H7 (cell line): ENCODE measurements at places on chromosomes 1 and 21.

- DNase-seq = no peak
Measured at GRCh38 chr1:209624558-209625549, 27.4 kb downstream of the LAMB3 start.

- DNase-seq = no peak
Measured at GRCh38 chr1:223330466-223330865, 33.5 kb downstream of the SUSD4 start.

GRCh38 chr1:43448955-43449707 lies 4.6 kb downstream of the HYI start:
- peak; percentile 5 for DNase-seq

- DNase-seq = no peak
Measured at GRCh38 chr1:244322791-244323521, 128.8 kb downstream of the ADSS2 start.

DNA sequence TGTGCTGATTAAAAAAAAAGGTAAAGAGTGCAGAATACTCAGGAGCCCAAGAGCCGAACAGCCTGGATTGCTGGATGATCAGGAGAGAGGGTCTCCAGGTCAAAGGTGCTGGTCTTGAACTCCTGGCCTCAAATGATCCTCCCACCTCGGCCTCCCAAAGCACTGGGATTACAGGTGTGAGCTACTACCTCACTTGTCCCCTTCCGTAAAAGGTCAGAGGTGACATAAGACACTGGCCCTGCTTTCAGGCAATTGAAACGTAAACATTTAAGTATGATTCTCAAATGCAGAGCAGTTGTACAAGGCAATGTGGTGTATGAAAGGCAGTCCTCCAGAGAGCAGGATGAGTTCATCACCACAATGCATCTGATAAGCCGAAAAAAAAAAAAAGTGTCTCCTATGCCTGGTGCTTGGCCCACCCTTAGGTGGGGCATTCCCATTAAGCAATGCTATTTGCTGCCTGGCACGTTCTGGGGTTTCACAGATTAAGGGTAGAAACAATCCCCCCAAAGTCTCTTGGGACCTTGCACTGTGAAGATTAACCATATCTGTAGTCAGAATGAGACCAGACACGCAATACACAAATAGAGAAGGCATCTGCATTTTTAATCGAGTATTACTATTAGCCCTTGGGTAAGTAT lies 47.7 kb downstream of the PARP1 start:
- DNase-seq = no peak

- no peak for DNase-seq
Measured at GRCh38 chr1:3638676-3639075, 11.2 kb downstream of the WRAP73 start.

DNA sequence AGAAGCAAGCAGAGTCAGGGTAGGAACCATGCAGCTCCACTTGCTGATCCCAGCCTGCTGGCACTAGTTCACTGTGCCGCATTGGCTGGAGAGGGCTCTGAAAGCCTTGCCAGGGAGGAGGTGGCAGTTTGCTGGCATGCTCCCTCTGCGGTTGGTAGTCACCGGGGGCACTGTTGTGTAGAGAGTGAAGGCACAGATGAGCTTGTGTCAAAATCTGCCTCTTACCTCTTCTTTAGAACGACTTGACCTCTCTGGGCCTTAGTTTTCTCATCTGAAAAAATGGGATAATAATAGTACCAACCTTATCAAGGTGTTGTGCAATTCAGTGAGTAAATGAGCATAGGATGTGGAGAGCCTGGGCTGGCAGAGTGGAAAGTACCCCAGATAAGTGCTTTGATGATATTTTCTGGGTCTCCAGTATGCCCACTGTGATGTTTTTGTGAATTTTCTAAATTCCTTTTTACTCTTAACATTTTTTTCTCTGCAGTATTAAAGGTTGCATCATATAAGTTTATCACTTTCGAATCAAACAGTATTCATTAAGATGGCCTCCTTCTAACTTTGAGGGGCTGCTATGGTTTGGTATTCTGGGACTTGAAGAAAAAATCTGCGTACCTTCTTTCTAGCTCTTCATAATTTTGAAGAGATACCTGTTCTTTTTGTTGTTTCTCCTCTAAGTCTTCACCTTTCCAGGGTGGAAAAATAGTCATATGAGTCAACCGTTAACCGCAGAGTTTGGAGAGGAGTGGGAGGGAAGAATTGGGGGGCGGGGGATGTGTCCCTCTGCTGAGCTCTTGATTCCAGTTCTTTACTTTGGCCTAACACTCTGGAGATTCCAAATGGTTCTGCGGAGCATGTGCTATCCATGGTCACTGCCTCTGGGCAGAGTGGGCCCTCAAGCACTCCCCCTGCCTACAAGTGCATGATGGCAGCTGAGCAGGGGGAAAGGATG lies 26.8 kb downstream of the SZRD1 start:
- DNase-seq = peak; percentile 66

GRCh38 chr1:119573886-119574285 lies 66.9 kb downstream of the HSD3B1 start:
- DNase-seq = no peak

DNA sequence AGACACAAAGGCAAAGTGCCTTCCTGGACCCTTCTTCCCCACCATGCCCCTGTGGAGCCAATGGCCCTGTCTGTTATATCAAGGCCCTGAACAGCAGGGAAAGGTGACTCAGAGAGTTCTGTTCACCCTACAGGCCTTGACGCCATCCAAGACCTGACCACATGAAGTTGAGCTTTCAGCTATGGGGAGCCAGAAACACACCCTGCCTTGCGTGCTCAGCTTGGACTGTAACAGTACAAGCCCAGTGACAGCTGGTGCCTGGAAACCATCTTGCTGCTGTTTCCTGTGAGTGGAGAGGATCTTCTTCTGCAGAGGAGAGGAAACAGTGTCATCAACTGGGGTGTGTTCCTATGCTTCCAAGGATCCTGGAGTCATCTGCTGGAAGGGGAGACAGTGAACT lies 165.0 kb upstream of the IRF2BP2 start:
- DNase-seq = no peak

- no peak for DNase-seq
Measured at GRCh38 chr1:118985640-118986554, 2.2 kb downstream of the TBX15 start.

- DNase-seq = no peak
Measured at GRCh38 chr1:119373465-119373864, 4.9 kb downstream of the HAO2 start.

- DNase-seq = no peak
Measured at GRCh38 chr21:31449921-31450535, 106.0 kb upstream of the TIAM1 start.

DNA sequence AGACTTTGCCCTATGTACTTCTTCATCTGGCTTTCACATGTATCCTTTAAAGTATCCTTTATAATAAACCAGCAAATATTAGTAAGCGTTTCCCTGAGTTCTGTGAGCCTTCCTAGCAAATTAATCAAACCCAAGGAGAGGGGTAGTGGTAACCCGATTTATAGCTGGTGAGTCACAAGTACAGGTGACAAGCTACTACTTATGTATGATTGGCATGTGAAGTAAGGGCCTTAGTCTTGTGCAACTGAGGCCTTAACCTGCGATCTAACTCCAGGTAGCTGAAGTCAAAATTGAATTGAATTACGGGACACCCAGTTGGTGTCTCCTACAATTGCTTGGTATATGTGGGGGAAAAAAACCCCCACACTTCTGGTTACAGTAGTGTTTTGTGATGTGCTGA lies 26.0 kb downstream of the SLC16A1 start:
- DNase-seq = no peak

DNA sequence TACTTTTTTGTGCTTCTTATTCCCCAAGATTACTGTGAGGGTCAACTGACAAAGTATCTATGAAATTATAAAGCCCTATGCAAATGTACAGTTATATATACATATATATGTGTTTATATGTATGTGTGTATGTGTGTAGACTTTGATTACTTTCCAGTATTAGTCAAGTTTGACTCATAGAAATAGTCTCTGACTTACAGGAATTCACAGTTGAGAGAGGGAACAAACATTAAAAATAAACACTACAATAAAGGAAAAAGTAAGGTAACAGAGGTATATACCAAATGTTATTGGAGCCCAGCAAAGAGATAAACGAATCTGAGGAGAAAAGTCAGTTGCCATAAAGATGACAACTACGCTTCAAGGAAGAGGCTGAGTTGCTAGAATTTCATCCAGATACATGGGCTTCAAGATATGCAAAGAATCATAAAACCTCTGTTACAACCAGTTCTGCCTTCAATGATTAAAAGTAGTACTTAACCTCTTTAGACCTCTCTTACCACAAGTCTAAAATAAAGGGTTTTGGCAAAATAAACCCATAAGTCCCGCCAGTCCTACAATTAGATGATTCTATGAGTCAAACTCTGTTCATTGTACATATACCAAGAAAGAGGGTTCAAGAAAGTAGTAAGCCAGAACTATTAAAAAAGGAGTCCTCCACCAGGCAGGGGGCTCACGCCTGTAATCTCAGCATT lies 7.2 kb downstream of the IFT25 start:
- DNase-seq = no peak

DNA sequence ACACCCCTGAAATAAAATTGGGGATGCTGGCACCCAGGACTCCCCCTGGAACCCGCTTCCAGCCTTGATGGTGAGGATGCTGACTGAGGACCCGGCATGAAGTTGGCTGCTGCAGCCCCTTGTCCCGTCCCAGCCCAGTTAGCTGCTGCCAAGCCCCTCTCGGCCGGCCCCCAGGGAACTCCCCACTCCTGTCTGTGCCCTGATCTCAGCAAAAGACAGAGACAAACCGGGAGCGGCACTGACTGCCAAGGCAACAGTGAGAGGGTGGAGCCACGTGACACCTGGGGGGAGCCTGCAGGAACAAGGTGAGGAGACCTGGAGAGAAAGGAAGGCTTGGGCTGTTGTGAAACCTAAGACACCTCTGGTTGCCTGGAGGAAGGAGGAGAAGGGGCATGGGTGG lies 24.7 kb downstream of the CASZ1 start:
- no peak for DNase-seq

GRCh38 chr1:84973498-84974334 lies 23.2 kb downstream of the MCOLN2 start:
- no peak for DNase-seq

DNA sequence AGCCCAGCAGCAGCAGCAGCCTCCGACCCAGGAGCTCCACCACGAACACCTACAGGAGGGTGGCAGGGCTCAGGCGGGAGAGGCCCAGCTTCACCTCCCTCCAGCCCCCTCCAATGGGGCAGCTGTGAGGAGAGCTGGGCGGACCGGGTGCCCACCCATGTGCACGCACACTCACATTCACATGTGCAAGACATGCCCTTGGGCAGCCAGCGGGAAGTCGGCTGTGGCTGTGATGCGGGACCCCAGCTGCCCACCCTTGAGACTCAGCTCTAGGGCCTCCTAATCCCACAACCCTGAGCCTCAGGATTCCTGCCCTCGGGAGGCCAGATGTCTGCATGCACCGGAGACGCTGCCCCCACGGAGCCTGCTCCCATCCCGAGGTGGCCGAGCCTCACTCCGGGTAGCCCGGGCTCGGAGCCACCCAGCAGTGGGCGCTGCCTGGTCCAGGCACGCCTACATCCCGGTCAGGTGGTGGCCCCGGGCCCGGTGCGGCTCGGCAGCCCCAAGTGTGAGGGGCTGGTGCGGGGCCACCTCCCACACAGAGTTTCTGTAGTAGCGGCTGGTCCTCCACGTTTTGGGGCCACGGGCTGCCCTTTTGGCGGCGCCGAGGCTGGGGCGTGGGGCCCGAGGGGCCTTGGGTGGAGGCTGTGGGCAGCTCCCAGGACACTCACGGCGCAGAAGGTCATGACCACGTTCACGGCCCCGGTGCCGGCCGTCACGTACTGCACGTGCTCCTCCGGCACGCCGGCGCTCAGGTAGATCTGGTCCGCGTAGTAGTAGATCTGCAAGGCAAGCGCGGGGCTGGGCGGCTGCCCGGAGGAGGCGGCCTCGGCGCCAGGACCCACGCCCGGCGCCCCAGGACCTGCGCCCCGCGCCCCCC lies 12.9 kb upstream of the SLC2A7 start:
- peak; percentile 66 for DNase-seq

DNA sequence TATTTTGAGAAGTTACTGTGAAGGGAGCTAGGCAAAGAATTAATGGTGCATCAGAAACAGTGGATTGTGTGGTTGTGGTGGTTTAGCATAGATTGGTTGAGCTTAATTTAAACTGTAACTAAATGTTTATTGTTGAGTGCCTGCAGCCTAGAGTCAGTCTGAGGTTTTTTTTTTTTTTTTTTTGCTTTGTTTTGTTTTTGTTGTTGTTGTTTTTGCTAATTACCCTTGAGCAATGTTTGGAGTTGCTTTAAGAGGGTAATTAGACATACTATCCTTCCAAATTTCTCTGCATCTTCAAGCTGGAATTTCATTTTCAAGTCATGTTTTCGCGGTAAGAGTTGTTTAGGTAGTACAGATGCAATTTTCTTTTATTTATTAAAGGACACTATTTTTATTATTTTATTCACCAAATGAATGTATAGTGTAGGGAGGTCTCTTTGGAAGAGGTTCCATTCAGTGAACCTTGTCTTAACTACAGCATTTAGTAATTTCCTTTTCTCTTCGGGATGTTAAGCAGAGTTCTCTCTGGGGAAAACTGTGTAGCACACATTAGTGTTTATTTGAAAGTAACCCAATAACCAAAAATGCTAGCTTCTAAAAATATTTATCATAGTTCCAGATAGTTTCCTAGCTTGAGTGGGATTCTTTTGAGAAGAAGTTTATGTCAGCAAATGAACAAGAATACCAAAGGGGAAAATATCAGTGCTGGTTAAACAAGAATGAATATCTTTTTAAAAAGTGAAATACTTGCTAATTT lies 82.3 kb downstream of the CLIC4 start:
- no peak for DNase-seq

DNA sequence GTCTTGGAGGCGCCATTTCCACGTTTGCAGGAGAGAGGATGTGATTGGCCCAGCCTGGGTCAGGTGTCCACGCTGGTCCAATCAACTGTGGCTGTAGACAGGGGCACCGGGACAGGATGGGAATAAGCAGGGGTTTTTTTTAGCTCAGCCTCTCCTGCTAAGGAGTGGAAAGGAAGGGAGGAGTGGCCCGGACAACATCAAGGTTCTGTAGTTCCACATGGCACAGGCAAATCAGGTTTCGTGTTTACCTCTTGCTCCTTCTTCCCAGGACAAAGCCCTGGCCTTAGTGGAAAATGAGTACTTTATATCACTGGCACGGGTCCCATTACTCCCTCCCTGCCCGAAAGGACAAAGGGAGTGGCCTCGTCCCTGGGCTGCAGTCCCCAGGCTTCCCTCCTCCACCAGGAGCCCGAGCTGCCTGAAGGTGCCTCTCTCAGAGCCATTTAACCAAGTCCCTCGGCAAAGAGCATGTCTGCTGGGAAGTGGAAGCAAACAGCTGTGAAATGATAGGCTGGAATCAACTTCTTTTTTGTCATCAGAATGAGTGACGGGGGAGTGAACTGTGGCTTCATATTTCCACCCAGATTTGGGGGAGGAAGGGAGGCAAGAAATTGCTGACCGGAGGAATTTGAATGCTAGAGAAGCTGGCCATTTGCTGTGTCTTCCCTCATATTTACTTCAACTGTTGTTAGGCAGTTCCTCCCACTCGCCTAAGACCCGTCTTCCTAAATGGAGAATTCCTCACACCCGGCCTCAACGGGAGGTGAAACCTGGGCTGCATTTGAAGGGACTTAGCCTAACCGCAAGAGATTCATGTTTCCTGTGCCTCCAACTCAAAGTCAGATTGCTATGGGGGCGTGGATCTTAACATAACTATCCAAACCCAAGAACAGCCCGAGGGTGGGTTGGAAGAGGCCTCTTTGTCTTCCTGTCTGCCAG lies 84.9 kb upstream of the SLC44A3 start:
- DNase-seq = peak; percentile 45

- no peak for DNase-seq
Measured at GRCh38 chr1:40810927-40811326, 27.3 kb downstream of the KCNQ4 start.

- DNase-seq = no peak
Measured at GRCh38 chr1:179554427-179554826, 21.3 kb downstream of the NPHS2 start.
